Uterus (tissue), 4 donors: ENCODE measurements at places on chromosomes 1 and 21. TPM values are rescaled to one million over a fixed set of nuclear protein-coding genes. Genes with fewer than 3 reads are reported as not detected.

DNA sequence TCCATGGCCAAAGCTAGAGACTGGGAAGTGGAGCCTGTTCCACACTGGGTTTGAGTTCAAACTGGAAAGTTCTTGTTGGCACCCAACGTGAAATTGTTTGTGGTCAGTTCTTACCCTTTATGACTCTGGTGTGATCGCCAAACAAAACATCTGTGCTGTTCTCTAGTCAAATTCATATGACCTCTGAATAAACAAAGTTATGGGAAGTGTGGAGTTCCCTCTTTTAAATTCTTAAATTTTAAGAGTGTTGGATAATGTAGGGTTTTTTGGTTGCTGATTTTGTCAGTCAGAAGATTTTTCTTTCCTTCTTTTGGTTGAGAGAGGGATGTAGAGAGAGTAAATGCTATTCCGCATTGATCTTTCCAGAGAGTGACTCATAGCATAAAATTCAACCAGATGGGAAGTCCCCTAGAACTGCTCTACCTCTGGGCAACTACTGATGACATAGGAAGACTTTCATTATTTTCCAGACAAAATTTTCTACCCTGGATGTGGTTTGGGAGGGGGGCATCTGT, 36.4 kb downstream of the CHML start:
- DNase-seq: no peak

GRCh38 chr21:44052071-44052829, 40.1 kb downstream of the TRAPPC10 start:
- DNase-seq: no peak

GRCh38 chr1:230877146-230877923, 9.0 kb upstream of the C1orf198 start:
- no peak for DNase-seq

DNA sequence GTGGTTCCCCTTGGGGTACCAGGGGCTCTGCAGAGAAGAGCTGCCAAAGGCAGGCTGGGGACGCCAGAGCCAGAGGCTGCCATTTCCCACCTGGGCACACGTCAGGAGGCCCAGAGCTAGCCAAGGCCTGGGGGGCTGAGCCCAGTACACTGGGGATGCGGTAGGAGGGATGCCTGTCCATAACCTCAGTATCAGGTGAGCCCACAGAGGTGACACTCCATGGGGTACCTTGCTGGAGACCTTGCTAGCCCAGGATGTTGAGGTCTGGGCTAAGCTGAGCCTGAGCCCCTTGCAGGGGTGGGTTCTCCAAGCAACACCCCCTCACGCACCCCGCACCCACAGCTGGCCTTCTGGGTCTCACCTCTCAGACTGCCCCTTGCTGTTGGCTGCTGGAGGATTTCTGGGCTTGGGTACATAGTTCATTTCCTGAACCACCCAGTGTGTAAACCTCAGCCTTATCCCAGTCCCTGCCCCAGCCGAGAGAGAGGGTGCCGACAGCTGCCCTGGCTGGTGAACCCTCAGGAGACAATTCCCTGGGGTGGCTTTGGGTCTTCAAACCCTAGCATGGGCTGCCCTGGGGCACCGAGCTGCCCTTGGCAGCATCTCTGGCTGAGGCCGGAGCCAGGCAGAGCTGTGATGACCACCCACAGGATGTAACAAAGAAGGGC, 92.5 kb upstream of the VAMP3 start:
- no peak for DNase-seq

GRCh38 chr1:38028671-38029070, 16.1 kb downstream of the UTP11 start:
- no peak for DNase-seq

DNA sequence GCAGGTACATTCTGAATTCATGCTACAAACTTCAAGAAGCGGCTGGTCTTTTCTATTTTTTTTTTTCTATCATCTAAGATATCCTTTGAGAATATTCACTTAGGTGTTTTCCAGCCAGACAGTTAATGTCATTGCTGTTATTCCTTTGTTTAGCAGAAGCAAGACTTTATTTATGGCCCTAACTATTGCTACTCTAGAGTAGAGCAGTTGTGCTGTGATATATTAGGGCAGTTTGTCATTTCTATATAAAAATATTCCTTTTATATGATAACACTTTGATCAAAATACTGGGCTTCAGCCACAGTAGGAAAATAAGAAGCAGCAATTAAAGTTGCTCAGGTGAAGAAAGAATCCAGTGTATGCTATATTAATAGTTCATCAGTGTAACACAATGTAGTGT, 959.3 kb downstream of the NCAM2 start:
- DNase-seq: no peak

GRCh38 chr1:178345807-178346206, 151.0 kb downstream of the CLEC20A start:
- no peak for DNase-seq

HCN3 gene
- not detected for total RNA-seq

KIRREL1 gene
- 63.6 TPM for total RNA-seq
